ENCODE measurements at places on chromosomes 6 and 20.

DNA sequence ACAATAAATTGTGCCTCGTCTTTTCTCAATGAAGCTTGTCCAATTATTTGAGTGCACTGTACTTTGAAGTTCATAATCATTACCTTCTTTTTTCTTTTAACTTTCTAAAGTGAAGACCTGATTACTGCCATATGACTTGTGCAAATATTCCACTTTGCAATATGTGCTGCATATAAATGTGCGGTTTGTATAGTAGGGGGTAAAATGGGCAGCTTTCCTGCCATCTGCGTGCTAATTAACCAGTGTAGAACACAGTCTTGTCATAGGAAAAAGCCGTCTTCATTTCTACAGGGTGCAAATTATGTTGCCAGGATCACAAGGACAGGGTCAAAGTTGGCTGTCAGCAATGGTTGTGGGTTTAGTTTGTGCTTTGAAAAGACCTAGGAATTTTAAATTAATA lies 397.0 kb downstream of the NKAIN2 start:
- no peak for DNase-seq

GRCh38 chr6:150617496-150618460 lies 18.1 kb downstream of the PLEKHG1 start:
- no peak for DNase-seq

- no peak for DNase-seq
Observed at GRCh38 chr20:44390280-44390679, 34.8 kb downstream of the HNF4A start.

DNA sequence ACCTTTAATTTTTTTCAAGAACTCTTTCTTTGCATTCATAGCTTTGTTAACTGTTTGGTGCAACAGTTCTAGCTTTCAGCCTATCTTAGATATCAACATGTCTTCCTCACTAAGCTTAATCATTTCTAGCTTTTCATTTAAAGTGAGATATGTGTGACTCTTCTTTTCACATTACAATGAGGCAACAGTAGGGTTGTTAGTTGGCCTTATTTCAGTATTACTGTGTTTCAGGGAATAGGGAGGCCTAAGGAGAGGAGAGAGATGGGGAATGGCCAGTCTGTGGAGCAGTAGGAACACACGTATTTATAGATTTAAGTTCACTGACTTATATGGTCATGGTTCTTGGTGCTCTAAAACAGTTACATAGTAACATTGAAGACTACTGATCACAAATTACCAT lies 35.8 kb downstream of the CST9L start:
- DNase-seq, result no peak

DNA sequence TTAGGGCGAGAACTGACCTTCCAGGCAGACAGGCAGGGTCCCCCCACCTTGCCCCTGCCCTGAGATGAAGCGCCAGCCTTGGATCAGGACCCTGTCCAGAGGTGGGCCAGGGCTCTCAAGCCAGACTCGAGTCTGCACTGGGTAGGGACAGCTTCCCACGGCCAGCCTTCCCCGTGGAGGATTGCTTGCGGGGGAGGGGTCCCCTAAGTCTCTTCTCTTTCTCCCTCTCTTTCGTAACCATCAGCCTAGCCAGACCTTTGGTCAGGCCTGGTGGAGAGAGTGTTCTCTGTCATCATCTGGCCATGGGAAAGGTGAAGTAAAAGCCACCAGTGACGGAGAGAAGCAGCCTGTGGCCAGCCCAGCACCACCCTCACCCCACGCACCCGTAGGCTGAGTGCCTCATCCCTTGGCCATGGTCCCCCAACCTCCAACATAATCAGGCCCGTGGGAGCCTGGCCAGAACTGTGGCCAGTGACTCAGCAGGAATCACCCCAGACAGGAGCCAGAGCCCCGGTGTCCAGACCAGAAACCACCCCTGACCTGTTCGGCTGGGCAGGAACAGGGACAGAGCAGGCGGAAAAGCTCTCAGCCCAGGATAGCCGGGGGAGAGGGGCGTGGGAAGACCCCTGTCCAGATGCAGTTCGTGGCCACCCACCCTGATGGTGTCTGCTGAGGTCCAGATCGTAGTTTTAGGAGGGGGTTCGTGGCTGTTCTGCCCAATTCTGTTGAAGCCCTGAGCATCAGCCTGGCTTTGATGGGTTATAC lies 47.1 kb downstream of the SNAI1 start:
- DNase-seq, result no peak

- DNase-seq, result peak; percentile 38
Observed at GRCh38 chr20:48783533-48784272, 44.1 kb downstream of the PREX1 start.

DNA sequence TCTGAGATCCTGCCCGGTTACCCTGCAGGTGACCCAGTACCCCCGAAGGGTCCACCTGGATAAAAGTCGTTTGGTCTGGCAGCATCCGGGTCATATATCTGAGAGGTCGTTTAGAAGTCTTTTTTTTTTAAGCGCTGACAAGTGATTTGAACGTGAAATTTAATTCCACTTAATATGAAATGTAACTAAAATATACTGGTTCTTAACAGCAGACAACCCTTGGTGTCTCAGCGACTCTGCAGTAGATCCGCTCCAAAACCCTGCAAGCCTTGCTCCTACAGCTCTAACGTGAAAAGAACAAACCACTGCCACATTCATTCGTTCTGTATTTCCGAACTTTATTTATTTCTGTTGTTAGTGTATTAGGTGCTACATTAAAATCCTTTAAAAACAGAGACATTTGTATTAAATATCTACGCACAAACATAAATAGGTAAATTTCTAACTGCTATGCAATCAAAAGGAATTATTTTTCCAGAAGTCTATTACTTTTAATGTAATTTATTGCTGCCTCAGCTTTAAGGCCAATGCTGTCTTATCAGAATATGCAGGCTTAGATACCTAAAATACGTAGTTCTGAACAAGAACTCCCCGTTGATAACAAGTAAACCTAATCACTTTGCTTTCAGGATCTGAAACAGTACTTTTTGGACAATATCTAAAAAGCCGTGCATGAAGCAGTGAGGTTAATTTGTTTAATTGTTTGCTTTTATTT lies 33.5 kb upstream of the TCF21 start:
- DNase-seq, result no peak

DNA sequence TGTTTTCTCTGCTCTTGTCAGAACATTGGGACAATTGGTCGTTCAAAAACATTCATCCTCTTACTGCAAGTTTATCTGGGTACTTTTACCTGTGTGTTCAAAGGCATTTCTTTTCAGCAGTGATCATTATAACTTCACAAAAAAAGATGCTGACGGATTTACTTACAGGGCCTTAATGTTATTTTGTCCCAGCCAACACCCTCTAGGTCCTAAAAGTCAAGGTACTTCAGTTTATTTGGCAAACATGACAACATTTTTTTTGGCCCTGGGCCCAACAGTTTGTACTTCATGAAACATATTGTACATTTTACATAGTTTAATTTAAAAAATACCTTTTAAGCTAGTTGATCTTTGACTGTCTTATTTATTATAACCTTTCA lies 241.2 kb upstream of the TAB2 start:
- DNase-seq, result no peak

DNA sequence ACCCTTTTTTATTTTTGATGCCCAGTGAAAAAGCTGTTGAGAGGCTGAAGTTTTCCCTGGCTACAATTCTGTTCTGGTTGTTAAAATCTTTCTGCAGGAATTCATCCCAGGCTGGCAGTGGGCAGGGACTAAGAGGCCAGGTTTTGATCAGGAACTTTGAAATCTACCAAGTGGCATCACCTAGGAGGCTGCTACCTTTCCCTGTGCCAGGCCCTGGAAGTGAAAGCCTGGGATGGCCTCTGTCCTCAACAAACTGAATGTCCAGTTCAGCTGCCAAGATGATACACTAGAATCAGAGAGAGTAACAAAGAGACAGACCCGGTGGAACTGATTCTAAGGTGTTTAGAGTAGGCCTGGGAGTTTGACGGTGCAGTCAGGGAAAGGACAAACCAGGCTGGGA lies 596 bp downstream of the IYD start:
- no peak for DNase-seq

DNA sequence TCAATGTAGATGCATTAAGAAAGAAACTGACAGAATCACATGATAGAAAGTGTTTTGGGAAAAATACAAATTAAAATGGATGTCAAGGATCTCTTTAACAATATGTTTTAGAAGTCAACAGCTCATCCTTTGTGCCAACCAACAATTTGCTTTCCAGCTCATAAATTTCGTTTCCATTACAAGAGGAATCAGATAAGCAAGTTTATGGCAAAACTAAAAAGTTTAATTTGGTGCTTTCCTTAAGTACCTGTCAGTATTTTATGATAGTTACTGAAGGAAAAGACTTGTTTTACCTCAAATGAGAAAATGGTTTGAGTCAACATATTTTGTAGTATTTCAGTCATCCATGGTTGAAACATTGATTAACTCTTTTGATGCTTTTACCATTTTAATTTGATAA lies 130.0 kb downstream of the CDKAL1 start:
- no peak for DNase-seq

DNA sequence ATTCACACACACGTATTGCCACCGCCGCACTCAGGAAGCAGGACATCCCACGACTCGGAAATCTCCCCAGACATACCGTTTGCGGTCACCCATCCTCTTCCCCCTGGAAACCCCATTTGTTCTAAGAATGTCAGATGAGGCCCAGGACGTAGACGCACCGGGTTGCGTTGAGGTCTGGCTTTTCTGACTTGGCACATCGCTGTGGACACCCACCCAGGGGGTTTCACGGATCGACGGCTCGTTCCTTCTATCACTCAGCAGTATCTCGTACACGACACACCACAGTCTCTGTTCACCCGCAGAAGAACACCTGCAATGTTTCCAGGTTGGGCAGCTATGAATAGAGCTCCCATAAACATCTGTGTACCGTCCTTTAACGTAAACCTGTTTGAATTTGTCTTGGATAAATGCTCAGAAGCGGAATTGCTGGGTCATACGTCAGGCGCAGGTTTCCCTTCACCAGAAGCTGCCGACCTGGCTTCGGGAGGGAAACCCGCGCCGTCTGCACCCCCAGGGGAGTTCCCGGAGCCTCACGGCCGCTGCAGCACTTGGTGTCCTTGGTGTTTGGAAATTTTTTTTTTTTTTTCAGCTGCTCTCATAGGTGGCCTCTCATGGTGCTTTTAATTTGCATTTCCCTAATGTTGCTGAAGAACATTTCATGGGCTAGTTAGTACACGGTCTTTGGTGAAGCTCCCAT lies 9.3 kb upstream of the EEF1A2 start:
- peak; percentile 62 for DNase-seq

GRCh38 chr20:38241201-38241600 lies 19.3 kb downstream of the KIAA1755 start:
- no peak for DNase-seq

DNA sequence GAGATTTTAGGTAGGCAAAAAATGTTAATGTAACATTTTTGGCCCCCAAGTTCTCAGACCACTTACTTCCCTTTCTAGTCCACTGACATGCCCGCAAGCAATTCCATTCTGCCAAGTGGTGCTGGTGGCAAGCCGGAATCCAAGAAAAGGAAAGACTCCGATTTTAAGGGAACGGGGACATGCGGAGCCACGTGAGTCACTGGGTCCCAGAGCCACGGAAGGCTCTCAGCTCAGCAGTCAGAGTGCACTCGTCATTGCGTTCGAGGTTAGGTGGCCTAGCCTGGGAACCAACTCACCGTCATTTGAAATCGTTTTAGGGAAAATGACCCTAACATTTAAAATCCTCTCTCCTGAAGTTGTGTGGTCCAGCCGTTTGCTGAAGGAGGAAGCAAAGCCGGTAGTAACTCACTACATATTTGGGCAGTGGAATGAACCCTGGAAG lies 711 bp upstream of the SIRT5 start:
- DNase-seq, result peak; percentile 53

DNA sequence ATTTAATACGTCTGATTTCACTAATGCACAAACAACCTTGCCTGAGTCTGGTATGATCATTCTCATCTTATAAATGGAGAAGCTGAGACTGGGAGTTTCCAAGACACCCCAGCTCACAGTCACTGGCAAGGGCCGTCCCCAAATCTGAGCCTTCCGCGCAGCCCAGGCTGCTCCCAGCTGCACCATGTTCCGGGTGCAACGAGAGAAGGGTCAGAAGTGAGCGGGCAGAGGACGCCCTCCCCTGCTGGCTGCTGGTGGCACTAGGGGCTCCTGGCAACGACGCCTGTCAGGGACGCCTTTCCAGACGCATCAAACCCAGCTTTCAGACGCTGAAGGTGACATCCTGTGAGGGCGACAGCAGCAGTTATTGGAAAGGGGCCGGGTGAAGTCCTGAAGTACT lies 115.3 kb upstream of the PROKR2 start:
- no peak for DNase-seq

DNA sequence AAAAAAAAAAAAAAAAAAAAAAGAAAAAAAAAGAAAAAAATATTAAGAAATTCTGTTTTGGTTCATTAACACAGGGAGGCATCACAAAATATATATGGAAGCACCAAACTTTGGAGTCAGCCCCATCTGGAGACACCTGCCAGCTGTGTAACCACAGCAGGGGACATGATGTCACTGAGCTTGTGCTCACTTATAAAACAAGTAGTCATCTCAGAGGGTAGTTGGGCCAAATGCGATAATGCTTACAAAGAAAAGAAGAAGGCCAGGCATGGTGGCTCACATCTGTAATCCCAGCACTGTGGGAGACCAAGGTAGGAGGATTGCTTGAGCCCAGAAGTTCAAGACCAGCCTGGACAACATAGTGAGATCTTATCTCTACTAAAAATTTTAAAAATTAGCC lies 1.1 kb upstream of the BNIP5 start:
- peak; percentile 73 for DNase-seq

DNA sequence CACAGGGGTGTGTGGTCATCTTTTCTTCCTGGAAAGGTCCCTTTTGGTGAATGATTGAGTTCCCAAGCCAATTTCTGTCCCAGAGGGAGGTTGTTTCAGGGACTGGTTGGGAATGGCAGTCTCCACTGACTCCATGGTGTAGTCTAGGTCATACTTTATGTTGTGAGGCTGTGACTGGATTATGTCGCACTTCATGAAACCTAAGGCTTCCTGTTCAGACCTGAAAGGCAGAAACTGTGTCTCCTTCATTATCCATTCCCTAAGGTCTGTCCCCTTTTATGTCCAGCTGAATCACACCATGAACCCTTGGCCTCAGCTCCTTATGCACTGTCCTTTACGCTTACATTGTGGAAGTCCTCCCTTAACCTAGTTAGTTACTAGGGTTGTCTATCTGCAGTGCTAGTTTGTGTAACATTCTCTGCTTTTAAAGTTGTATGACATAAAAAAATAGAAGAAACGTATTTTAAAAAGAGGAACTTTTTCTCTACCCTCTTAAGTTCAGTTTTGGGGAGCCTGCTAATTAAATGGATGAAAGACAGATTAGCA lies 191.3 kb downstream of the JARID2 start:
- no peak for DNase-seq

DNA sequence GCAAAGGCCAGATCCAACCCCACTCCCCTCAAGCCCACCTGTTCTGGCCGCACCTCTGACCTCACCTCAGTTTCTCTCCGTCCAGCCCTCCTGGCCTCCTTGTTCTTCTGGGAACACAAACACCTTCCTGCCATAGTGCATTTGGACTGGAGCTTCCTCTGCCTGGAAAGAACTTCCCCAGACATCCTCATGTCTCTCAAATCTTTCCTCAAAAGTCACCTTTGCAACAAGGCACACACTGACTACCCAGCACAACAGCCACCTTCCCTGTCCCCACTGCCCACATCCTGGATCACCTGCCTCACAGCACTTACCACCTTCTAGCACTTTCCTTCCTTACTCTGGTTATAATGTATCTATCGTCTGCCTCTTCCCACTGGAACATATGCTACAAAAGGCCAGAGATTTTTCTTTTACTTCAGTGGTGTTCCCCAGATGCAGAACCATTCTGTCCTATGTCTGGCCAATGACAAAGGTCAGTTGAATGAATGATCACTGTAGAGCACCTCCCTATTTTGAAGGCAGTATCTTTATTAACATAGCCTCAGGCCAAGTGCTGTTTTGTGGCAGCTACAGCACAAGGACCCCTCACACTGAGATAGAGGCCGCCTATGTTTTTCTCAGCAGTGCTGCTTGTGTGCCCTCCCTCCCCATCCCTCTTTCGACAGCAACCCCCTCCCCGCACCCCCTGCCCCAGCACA lies 4.1 kb downstream of the HLA-B start:
- no peak for DNase-seq
